Stimulated activated CD4-positive, alpha-beta T cell treated with anti-CD3 and anti-CD28 coated beads, TNF-alpha, amount 100 ng/mL, for 48 hours (primary cell): ENCODE measurements at places on chromosomes 13 and 19.

GRCh38 chr13:27868641-27869435, 51.0 kb upstream of the PDX1 start:
- no peak for DNase-seq

- DNase-seq, result no peak
Observed at GRCh38 chr13:72849571-72849970, 67.6 kb downstream of the PIBF1 start.

GRCh38 chr13:23350009-23350408, 83.5 kb downstream of the SACS start:
- no peak for DNase-seq

- no peak for DNase-seq
Observed at GRCh38 chr13:36130552-36131221, 495 bp downstream of the DCLK1 start.

GRCh38 chr13:64041296-64041695, 2625.6 kb upstream of the PCDH20 start:
- no peak for DNase-seq

- DNase-seq, result no peak
Observed at GRCh38 chr19:18419699-18420460, 682 bp downstream of the SSBP4 start.

GRCh38 chr13:101925731-101926130, 473.3 kb downstream of the ITGBL1 start:
- no peak for DNase-seq

DNA sequence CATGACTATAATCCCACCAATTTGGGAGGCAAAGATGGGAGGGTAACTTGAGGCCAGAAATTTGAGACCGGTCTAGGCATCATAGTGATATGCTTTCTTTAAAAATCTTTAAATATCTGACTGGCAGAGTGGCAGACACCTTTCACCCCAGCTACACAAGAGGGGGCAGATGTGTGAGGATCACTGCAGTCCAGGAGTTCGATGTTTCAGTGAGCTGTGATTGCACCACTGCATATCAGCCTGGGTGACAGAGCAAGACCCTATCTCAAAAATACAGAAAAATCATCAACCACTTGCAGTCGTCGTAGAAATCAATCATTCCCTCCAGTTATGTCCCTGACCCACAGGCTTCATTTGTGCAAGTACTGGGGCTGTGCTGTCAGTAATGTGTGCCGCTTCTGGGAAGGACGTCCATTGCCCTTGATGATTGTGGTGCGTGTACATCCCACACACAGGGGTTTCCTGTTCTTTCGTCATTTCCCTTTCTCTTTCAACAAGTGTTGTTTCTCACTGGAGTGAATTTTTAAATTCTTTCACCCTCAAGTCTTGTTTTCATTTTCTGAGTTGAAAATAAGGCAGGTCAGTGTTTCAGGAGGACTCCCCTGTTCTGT, 1.4 kb downstream of the LGALS14 start:
- no peak for DNase-seq

DNA sequence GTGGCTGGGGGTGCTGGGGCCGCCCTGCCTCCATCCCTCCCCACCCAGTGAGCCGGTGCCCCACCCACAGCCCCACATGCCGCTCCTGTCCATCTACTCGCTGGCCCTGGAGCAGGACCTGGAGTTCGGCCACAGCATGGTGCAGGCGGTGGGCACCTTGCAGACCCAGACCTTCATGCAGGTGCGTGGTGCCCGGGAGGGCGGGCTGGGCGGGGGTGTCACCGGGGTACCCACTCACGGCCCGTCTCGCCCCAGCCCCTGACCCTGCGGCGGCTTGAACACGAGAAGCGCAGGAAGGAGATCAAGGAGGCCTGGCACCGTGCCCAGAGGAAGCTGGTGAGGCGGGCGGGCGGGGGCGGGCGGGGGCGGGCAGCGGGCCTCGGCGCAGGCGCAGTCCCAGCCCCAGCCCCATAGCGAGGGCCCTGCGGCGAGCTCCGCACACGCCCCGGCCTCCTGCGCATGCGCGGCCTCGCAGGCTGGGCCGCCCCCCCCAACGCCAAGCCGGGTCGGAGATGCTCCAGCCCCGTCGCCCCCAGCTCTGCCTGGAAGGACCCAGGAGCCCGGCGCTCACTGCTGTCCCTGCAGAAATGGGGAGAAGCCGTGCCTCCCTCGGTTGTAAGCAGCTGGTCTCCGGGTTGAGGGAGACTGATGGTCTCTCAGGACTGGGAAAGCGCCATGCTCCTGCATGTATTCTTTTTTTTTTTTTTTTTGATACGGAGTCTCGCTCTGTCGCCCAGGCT, 7.7 kb downstream of the ARHGAP45 start:
- DNase-seq, result peak; percentile 62

GRCh38 chr13:92954746-92955145, 271.9 kb upstream of the GPC6 start:
- DNase-seq, result no peak
